Hematopoietic multipotent progenitor cell treated with erythropoietin and hydrocortisone succinate and interleukin-3 and kit ligand, for 17 days (in vitro differentiated cells): ENCODE measurements at places on chromosomes 3 and 15.

GRCh38 chr3:24117508-24117907 is 172.4 kb downstream of the NR1D2 start:
- no peak for DNase-seq

DNA sequence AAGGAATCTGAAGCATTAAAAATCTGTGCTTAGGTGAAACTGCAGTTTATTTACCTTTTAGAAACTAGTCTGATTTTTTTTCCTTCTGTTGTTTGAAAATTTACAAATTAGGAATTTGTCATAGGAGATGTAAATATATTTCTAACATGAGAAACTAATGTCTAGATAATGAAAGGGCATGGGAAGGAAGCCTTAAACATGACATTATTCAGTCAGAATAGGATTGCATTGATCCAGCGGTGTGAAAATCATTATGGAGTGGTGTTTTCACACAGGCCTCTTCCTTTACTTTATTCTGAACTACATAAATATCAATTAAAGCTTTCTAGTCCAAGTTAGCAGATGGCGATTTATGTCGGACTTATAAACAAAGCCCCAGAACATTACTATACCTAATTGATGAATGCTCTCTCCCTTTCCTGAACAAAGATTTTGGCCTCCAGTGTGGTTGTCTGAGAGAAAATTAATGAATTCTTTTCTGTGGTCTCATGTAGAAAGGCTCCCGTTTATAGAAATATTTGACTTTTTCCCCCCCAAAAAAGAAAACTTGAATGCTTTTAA is 37.9 kb downstream of the FNDC3B start:
- no peak for DNase-seq

DNA sequence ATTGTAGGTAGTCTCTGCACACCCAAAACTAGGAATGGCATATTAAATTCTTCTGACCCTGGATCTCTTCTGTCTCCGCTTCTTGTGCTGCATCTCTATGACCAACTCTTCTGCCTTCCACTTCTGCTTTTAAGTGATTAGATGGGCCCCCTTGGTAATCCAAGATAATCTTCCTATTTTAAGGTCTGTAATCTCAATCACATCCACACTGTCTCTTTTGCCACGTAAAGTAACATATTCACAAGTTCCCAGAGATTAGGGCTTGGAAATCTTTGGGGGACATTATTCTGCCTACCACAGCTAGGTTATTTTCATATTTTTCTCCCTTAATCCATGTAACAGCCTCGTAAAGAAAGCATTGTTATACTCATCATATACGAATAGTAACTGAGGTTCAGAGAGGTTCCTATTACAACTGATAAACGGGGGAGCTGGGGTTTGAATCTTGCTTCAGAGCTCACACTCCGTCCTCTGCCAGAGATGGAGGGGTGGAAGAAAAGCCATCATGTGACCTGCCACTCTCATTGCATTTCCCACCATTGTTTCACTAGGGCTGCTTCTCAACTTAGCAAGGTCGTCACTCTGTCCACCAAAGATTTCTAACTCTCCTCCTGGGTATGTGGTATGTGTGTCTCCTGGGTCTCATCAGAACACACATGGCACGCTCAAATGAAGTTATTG is 6.6 kb upstream of the CD47 start:
- no peak for DNase-seq

DNA sequence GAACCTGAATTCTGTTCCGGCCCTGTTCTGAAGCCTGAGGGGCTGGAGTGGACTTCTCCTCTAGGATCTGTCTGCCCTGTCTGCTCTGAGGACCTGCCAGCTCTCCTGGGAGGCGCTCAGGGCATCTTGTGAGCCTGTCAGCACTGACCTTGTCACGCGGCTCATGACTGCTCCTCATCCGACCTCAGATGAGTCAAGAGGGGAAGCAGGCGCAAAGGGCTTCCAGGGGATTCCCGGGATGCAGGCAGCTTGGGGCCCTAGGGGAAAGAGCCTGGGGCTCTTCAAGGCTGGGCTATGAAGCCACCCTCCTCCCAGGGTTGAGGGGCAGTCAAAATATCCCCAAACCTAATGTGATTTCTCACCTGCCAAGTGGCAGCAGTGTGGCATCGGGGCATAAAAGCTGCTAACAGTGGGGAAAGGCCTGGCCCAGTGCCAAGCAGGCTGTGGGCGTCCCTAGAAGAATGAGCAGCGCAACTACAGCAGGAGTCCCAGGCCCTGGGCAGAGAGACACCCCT is 27.6 kb upstream of the ANKDD1A start:
- DNase-seq, result no peak

GRCh38 chr3:33884701-33885100 is 86.3 kb downstream of the PDCD6IP start:
- no peak for DNase-seq

DNA sequence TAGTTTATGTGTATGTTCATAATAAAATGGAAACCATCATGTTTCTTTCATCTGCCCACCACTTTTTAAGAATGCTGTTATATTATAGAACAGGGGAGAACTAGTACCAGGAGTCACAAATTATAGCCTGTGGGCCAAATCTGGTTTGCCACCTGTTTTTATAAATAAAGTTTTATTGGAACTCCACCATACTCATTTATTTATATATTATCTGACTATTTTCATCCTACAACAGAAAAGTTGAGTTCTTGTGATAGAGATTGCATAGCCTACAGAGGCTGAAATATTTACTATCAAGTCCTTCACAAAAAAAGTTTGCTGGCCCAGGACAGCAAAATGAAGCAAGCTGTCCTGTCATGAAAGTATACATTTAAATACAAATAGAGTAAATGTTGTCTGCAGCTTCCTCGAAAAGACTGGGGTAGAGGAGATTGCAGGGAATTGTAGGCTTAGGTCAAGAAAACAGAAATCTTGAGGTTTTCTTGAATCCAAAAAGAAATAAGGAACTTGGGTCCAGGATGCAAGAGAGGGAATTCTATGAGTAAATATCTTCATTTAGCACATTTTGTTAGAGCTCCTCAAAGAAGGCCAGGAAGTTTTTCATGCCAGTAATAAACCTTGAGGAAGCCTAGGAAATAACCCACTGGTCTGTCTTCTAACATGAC is 41.1 kb downstream of the FILIP1L start:
- no peak for DNase-seq

- DNase-seq, result no peak
These were observed 3.5 kb downstream of the CHD2 start for GRCh38 chr15:92903631-92903965.

GRCh38 chr3:115520651-115521245 is 102.6 kb upstream of the GAP43 start:
- DNase-seq, result no peak

GRCh38 chr3:129474984-129475804 is 35.2 kb downstream of the IFT122 start:
- DNase-seq, result no peak

DNA sequence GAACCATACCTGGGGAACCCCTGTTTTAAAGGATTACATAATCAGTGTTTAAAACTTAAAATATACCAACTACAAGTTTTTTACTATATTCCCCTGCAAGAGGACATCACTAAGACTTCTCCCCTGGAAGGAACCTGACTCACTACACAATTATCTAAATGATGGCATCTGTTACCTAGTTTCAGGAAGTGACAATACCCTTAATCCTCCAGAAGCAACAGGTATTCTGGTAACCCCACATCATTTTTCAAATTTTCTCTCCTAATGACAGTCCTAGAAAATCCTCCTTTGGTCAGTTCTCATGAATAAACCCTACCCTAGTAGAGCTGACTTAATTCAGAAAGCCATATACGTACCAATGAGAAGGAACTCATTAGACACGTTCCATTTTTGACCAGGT is 78.4 kb downstream of the RFX7 start:
- no peak for DNase-seq

GRCh38 chr3:66253790-66254620 is 33.2 kb downstream of the SLC25A26 start:
- peak; percentile 62 for DNase-seq

DNA sequence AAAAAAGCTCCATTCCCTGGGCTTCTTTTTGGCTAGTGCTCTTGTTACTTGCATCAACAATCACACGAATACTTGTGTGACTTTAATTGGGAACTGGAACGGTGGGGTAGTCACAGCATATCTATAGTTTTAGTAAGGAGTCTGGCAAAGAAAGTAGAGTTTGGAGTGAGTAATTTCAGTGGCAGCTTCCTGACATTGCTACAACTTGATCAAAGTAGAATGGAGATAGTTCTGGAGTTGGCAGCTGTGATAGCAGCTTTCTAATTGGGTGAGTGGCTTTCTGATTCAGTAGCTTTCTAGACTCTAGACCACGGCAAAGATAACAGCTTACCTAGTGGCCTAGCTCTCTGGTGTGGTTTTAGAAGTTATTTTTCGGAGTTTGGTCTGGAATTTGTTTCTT is 475.0 kb downstream of the TUSC7 start:
- no peak for DNase-seq

GRCh38 chr15:96354731-96355567 is 24.4 kb downstream of the NR2F2 start:
- no peak for DNase-seq

GRCh38 chr15:74799255-74799855 is 13.3 kb upstream of the LMAN1L start:
- no peak for DNase-seq

DNA sequence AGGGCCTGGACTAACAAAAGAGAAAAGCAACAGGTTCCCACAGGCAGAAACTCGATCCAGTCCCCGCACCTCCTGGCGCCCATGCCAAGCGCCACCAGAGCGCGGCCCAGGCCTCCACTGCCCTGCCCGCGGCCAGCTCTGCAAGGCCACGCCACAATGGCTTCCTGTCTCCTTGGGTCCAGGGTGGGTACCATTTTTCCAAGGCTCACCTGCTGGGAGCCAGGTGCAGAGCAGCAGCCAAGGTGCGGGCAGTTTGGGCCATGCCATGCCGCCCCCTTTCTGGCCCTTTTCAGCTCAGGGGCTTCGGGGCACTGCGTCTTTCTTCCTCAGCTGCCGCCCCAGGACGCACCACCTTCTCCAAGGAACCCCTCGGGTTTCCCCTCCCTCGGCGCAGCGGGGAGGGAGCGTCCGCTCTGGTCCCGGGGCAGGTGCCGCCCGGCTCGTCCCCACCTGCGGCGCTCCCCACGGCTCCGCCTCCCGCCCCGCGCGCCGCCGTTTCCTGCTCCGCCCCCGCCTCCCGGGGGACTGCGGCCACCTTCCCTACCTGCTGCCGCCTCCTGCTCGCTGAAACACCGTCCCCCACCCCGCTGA is at the start of gene ILDR1:
Gene ILDR1 (minus strand): TSS at position 437 of the 591 bp plus-strand sequence. CDS start 170 bp downstream, at position 267.
- DNase-seq, result no peak

GRCh38 chr3:126106336-126107202 is 22.6 kb upstream of the SLC41A3 start:
- no peak for DNase-seq

- DNase-seq, result no peak
These were observed 4.3 kb downstream of the ZNF592 start for GRCh38 chr15:84752700-84753099.

DNA sequence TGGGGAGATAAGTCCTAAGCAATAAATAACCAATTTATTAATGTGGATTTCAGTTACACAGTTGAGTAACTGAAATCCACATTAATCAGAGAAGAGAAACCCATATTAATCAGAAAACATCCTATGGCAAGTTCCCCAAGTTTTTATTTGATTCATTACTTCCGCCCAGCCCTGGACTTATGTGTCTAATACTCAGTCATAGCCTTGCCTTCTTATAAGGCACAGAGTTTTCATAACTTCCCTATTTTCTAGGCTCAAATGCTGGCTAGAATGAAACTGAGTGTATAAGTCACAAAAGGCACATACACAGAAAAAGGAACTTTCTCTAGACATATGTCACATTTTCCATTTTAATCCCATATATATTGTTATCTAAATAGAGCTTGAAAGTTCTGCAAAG is 28.8 kb downstream of the CD47 start:
- DNase-seq, result no peak

- DNase-seq, result no peak
These were observed 20.3 kb downstream of the ACAA1 start for GRCh38 chr3:38116471-38117162.

DNA sequence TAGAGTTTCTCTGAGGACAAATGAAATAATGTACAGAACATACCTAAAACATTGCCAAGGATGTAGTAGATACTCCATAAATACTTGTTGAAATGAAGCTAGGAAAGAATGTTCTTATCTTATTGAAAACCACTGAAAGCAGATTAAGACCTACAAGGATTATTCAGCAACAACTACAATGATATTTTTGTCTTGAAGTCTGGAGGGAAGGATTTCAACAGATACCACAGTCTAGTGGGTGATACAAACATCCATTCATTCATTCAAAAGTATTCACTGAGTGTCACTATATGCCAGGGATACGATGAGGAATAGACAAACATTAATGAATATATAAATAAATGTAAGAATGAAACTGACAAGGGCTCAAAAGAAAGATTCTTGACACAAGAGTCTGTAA is 74.7 kb upstream of the THBS1 start:
- DNase-seq, result no peak

- no peak for DNase-seq
These were observed 19.3 kb upstream of the PIAS1 start for GRCh38 chr15:68034719-68035293.

- DNase-seq, result no peak
These were observed 116.2 kb downstream of the ROBO1 start for GRCh38 chr3:79651536-79652065.

DNA sequence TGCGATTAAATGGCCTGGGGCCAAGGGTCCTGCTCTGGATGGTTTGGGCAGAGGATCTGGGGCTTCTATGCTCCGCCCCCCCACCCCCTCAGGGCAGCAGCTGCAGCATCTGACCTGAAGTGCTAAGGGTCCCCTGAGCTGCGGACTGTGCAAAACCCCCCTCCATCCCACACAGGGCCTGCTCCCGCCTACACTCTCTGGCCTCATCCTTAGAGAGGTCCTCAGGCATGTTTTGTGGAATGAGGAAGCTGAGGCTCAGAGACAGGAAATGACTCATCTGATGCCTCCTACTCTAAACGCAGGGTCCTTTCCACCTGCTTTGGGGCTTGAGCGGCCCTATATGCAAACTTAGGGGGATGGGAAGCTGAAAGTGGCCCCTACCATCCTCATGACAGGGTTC is 59.5 kb upstream of the CTSH start:
- DNase-seq, result no peak

GRCh38 chr15:99343881-99344551 is 92.7 kb downstream of the LRRC28 start:
- no peak for DNase-seq

DNA sequence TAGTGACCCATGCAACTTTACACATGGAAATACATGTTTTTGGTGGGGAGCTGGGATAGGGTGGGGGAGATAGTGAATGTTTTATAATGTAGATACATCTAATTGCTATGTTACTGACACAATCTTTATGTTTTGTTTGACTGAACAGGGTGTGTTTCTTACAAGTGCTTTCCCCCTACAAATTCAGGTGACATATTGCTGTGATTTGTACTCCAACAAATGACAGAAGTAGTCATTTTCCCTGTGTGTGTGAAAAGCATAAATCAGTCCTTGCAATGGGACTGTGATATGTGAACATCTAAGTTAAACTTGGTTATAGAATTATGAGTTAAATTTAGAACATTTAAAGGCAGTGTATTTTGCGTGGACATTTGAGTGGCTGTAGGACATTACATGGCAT is 27.3 kb downstream of the OTOL1 start:
- no peak for DNase-seq

GRCh38 chr3:4978966-4979427 is 240 bp upstream of the BHLHE40 start:
- no peak for DNase-seq

- DNase-seq, result no peak
These were observed 3.9 kb downstream of the RPL35A start for GRCh38 chr3:197953881-197954280.

GRCh38 chr15:22258398-22259150 is 178.2 kb downstream of the OR4M2 start:
- DNase-seq, result no peak

GRCh38 chr3:106848099-106848498 is 529.1 kb upstream of the CCDC54 start:
- DNase-seq, result no peak
